ENCODE measurements at places on chromosomes 6 and 20. TPM values are rescaled to one million over a fixed set of nuclear protein-coding genes. Genes with fewer than 3 reads are reported as not detected.

GRCh38 chr6:123830120-123830519 is 26.5 kb downstream of the NKAIN2 start:
- peak; percentile 41 for DNase-seq
- H3K4me1 ChIP-seq: no peaks in the 10 kb centered on the region
- H3K36me3 ChIP-seq: no peaks in the 10 kb centered on the region
- H3K4me3 ChIP-seq: no peak overlapping the region
- H3K27ac ChIP-seq: peak overlapping the region; percentile 69

GRCh38 chr20:48826883-48827771 is 672 bp downstream of the PREX1 start:
- H3K4me1 ChIP-seq: peaks cover 16% of the 10 kb centered on the region
- H3K27me3 ChIP-seq: peaks cover 9% of the 10 kb centered on the region
- H3K4me3 ChIP-seq: peak overlapping the region; percentile 96
- peak; percentile 78 for DNase-seq
- no peaks in the 10 kb centered on the region for H3K36me3 ChIP-seq

The IP6K3 gene
- total RNA-seq: not detected

The WFDC12 gene
- not detected for total RNA-seq

- H3K4me3 ChIP-seq: no peak overlapping the region
- H3K27me3 ChIP-seq: no peaks in the 10 kb centered on the region
- peak; percentile 89 for DNase-seq
- H3K36me3 ChIP-seq: no peaks in the 10 kb centered on the region
- no peak overlapping the region for H3K27ac ChIP-seq
Measured at GRCh38 chr6:722077-722524, 29.2 kb upstream of the EXOC2 start.

The HFE gene
- 1.2 TPM for total RNA-seq

DNA sequence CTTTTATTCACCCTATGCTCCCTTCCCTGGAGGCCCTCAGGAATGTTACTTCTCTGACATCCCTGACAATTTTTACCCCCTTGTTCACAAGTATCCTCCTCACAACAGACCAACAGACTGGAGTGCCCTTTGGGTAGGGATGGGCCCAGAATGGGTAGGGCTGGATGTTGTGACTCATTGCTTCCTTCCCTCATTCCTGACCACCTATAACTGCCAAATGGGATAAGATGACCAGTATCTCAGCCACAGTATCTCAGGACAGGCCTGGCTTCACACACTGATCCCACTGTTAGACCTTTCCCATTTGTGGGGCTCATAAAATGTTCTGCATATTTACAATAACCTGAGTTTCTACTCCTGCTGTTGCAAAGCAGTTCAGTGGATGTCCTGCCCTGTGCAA is 223.0 kb upstream of the LRFN2 start:
- no peak overlapping the region for H3K4me3 ChIP-seq
- peak; percentile 14 for DNase-seq
- no peaks in the 10 kb centered on the region for H3K4me1 ChIP-seq
- no peaks in the 10 kb centered on the region for H3K36me3 ChIP-seq

DNA sequence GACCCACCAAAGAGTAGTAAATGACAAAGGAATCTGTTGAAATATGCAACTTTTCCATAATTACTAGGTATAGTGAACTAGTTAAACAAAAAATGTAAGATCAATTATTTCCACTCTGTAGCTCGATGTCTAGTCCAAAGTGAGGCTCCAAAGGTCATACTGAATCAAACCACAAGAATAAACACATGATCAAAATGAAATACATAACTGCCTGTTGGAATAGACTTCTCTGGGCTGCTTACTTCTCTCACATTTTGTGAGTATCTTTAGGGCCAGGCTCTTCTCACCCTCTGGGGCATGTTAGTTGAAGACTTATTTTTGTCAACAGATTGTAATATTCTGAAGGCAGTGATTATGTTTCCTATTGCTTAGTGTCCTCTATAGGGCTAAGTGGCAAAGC is 103.7 kb upstream of the TMEM170B start:
- H3K4me3 ChIP-seq: no peak overlapping the region
- H3K27ac ChIP-seq: no peak overlapping the region
- no peaks in the 10 kb centered on the region for H3K36me3 ChIP-seq
- no peak for DNase-seq
- no peaks in the 10 kb centered on the region for H3K27me3 ChIP-seq

GRCh38 chr20:51022227-51022802 is 592 bp downstream of the KCNG1 start:
- H3K27me3 ChIP-seq: peaks cover 29% of the 10 kb centered on the region
- H3K27ac ChIP-seq: no peak overlapping the region
- H3K36me3 ChIP-seq: peaks cover 37% of the 10 kb centered on the region
- DNase-seq: no peak
- H3K4me3 ChIP-seq: peak overlapping the region; percentile 86

The DNAAF9 gene
- 10.9 TPM for total RNA-seq

The ID1 gene
- 447 TPM for total RNA-seq

DNA sequence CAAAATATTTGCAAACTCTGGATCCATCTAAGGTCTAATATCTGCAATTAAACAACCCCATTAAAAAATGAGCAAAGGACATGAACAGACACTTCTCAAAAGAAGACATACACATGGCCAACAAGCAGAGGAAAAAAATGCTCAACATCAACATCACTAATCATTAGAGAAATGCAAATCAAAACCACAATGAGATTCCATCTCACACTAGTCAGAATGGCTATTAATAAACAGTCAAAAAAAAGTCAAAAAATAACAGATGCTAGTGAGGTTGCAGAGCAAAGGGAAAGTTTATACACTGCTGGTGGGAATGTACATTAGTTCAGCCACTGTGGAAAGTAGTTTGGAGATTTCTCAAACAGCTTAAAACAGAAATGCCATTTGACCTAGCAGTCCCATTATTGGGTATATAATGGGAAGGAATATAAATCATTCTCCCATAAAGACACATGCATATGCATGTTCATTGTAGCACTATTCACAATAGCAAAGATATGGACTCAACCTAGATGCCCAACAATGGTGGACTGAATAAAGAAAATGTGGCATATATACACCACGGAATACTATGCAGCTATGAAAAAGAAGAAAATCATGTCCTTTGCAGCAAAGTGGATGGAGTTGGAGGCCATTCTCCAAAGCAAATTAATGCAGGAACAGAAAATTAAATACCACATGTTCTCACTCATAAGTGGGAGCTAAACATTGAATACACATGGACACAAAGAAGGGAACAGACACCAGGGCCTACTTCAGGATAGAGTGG is 9.1 kb downstream of the ZNFX1 start:
- H3K36me3 ChIP-seq: peaks cover 78% of the 10 kb centered on the region
- no peak overlapping the region for H3K27ac ChIP-seq
- no peak for DNase-seq
- no peaks in the 10 kb centered on the region for H3K27me3 ChIP-seq

DNA sequence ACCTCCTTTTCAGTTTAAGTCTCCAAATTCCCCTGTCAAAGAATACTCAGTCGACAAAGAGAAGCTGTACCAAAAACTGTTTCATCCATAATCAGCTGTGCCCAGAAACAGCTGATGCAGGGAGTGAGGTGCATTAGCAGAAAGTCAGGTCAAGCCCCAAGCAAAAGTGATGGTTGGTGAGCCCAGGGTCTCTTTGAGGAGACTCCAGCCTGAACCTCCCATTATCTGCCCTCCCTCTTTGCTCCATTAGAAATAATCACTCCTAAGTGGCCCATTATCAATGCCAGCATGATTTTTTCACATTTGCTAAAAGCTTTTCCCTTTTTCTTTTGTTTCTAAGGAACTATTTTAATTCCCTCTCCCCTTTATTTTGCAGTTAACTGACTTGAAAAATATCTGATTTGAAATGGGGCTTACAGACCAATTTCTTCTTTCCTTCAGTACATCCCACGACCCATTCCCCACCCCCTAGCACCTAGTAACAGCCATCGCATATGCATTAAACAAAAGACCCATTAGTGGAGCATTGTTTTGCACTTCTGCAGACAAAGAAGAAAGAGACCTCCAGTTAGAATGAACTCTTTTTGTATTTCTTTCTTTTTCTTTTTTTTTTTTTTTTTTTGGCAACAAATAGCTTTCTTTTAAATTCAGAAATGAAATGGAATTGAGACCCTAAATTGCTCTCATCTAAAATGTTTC is 257.0 kb downstream of the GRIK2 start:
- DNase-seq: peak; percentile 49
- H3K4me3 ChIP-seq: no peak overlapping the region
- no peaks in the 10 kb centered on the region for H3K27me3 ChIP-seq
- no peaks in the 10 kb centered on the region for H3K36me3 ChIP-seq
- H3K27ac ChIP-seq: no peak overlapping the region

DNA sequence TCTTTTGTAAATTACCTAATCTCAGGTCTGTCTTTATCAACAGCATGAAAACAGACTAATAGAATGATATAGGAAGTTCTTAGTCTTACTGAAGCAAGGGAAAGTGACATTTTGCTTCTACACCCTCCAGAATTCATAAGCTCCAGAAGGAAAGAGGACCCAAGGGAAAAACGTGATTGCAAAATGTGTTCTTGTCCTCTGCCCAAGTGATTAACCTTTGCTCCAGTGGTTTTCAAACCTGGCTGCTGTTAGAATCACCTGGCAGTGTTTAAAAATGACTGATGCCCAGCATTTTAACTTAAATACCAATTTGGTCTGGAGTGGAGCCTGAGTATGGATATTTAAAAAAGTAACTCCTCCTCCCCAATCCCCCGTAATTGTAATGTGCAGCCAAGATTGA is 191.4 kb downstream of the SLC16A10 start:
- DNase-seq: no peak
- no peak overlapping the region for H3K27ac ChIP-seq
- no peak overlapping the region for H3K4me3 ChIP-seq
- H3K4me1 ChIP-seq: no peaks in the 10 kb centered on the region
- peaks cover 84% of the 10 kb centered on the region for H3K36me3 ChIP-seq

GRCh38 chr20:63529180-63529860 is 7.9 kb downstream of the PTK6 start:
- DNase-seq: peak; percentile 39
- no peaks in the 10 kb centered on the region for H3K27me3 ChIP-seq
- no peaks in the 10 kb centered on the region for H3K36me3 ChIP-seq
- no peaks in the 10 kb centered on the region for H3K4me1 ChIP-seq

The ULBP3 gene
- 5.4 TPM for total RNA-seq

DNA sequence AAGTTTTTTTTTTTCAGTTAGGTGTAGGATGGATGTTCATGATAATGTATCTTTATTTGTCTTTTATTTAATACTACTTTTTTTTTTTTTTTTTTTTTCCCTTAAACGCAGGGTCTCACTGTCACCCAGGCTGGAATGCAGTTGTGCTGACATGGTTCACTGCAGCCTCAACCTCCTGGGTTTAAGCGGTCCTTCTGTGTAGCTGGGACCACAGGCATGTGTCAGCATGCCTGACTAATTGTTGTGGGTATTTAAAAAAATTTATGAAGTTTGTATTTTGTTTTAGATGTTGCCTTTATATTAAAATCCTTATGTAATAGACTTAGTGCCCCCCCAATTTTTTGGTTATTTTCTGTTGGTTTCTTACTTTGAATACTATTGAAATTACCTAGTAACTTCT is 42.6 kb downstream of the NCOA3 start:
- DNase-seq: no peak
- H3K4me1 ChIP-seq: no peaks in the 10 kb centered on the region
- H3K36me3 ChIP-seq: peaks cover 3% of the 10 kb centered on the region
- H3K27ac ChIP-seq: no peak overlapping the region
- no peak overlapping the region for H3K4me3 ChIP-seq

- no peaks in the 10 kb centered on the region for H3K4me1 ChIP-seq
- H3K36me3 ChIP-seq: no peaks in the 10 kb centered on the region
- H3K27ac ChIP-seq: no peak overlapping the region
- H3K27me3 ChIP-seq: no peaks in the 10 kb centered on the region
Measured at GRCh38 chr20:57244627-57245214, 21.7 kb downstream of the BMP7 start.

DNA sequence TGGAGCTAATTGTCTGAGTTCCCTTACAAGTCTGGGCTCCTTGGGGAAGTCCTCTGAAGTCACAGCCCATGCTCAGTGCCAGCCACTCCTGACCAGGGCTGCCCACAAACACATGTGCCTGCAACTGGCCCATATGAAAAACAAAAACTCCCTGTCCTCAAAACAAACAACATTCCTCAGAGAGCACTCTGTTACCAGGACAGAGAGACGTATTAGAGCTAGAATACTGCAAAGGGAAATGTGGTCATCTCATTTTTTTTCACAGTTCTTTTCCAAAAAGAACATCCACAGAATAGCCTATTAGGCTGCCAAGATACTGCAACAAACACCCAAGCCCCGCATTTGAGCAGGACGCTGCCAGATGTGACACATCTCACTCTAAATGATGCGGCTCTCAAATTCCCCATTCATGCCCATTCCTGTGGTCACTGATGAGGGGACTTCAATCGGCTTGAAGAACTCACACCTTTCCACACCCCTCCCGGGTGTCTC is 71.1 kb downstream of the SLC22A23 start:
- H3K4me1 ChIP-seq: no peaks in the 10 kb centered on the region
- H3K27me3 ChIP-seq: no peaks in the 10 kb centered on the region
- H3K4me3 ChIP-seq: no peak overlapping the region
- no peak overlapping the region for H3K27ac ChIP-seq
- DNase-seq: no peak

- H3K27me3 ChIP-seq: peaks cover 84% of the 10 kb centered on the region
- H3K4me3 ChIP-seq: no peak overlapping the region
- H3K4me1 ChIP-seq: no peaks in the 10 kb centered on the region
- H3K27ac ChIP-seq: peak overlapping the region; percentile 88
Measured at GRCh38 chr6:71033890-71034289, 77.0 kb upstream of the B3GAT2 start.

- H3K36me3 ChIP-seq: peaks cover 35% of the 10 kb centered on the region
- no peak overlapping the region for H3K27ac ChIP-seq
- DNase-seq: no peak
- H3K4me1 ChIP-seq: peaks cover 21% of the 10 kb centered on the region
- peak overlapping the region; percentile 82 for H3K4me3 ChIP-seq
Measured at GRCh38 chr20:58893355-58894120, 41.0 kb downstream of the GNAS start.

GRCh38 chr6:4059115-4059777 is 19.7 kb downstream of the FAM217A start:
- H3K27ac ChIP-seq: no peak overlapping the region
- H3K36me3 ChIP-seq: peaks cover 100% of the 10 kb centered on the region
- peak; percentile 54 for DNase-seq
- no peaks in the 10 kb centered on the region for H3K27me3 ChIP-seq
- H3K4me3 ChIP-seq: no peak overlapping the region

DNA sequence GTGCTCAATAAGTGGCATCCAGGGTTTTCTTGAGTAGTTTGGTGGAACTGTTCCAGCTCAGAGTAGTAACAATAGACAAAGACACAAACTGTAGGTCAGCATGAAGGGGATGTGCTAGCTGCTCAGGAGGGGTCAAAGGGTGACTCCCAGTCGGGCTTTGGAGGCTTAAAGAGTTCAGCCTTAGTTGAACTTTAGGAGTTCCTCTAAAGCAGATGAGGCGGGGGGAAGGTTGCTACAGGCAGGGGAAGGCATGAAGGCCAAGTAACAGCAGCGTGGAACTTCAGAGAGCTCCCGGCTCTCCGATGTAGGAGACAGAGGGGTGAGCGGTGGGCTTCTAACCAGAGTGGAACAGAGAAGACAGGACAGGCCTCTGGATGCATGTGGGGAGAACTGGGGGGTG is 115.5 kb upstream of the CD93 start:
- no peaks in the 10 kb centered on the region for H3K36me3 ChIP-seq
- H3K27ac ChIP-seq: no peak overlapping the region
- DNase-seq: no peak
- no peaks in the 10 kb centered on the region for H3K27me3 ChIP-seq
- H3K4me1 ChIP-seq: peaks cover 28% of the 10 kb centered on the region

All from endodermal cell (in vitro differentiated cells).